ENCODE measurements at places on chromosomes 1 and 21. TPM values are rescaled to one million over a fixed set of nuclear protein-coding genes. Genes with fewer than 3 reads are reported as not detected.
A peak's percentile ranks its signal among the peaks of the same experiment; 100 is the strongest.

- H3K4me1 ChIP-seq, result no peaks in the 10 kb centered on the region
- no peaks in the 10 kb centered on the region for H3K36me3 ChIP-seq
- no peak overlapping the region for H3K4me3 ChIP-seq
Observed at GRCh38 chr1:181905944-181906597, 155.4 kb downstream of the ZNF648 start.

- peak; percentile 50 for DNase-seq
- H3K27ac ChIP-seq, result peak overlapping the region; percentile 67
- H3K36me3 ChIP-seq, result no peaks in the 10 kb centered on the region
Observed at GRCh38 chr1:101291562-101292380, 55.0 kb downstream of the S1PR1 start.

Gene PTPN14
- total RNA-seq, result 71.4 TPM

- no peaks in the 10 kb centered on the region for H3K27me3 ChIP-seq
- no peak overlapping the region for H3K4me3 ChIP-seq
- no peaks in the 10 kb centered on the region for H3K4me1 ChIP-seq
- no peak for DNase-seq
- no peak overlapping the region for H3K27ac ChIP-seq
- no peaks in the 10 kb centered on the region for H3K36me3 ChIP-seq
Observed at GRCh38 chr1:190452272-190452848, 25.3 kb downstream of the BRINP3 start.

DNA sequence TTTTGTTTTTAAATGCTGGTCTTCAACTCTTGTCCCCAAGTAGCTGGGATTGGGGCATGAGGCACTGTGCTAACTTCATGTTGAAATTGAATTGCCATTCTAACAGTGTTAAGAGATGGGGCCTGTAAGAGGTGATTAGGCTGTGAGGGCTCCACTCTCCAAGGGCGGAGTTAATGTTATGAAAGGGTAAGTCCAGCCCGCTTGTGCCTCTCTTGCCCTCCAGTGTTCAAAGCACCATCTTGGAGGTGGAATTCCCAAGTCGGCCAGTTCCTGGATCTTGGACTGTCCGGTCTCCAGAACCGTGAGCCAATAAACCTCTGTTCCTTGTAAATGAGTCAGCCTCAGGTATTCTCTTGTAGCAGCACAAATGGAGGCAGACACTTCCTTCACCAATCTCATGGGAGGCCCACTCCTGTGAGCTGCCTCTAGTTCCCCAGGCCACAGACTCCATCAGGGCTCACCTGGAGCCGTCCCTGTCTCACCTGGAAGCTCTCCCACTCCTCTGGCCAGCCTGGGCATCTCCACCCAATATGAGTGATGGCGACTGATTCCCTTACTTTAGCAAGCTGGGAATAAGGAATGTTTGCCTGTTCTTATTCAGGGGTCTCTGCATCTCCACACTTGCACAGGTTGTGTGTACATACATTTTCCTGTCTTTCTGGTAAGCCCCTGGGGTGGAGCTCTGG lies 15.5 kb downstream of the IBA57 start:
- H3K27me3 ChIP-seq, result no peaks in the 10 kb centered on the region
- peaks cover 5% of the 10 kb centered on the region for H3K4me1 ChIP-seq

DNA sequence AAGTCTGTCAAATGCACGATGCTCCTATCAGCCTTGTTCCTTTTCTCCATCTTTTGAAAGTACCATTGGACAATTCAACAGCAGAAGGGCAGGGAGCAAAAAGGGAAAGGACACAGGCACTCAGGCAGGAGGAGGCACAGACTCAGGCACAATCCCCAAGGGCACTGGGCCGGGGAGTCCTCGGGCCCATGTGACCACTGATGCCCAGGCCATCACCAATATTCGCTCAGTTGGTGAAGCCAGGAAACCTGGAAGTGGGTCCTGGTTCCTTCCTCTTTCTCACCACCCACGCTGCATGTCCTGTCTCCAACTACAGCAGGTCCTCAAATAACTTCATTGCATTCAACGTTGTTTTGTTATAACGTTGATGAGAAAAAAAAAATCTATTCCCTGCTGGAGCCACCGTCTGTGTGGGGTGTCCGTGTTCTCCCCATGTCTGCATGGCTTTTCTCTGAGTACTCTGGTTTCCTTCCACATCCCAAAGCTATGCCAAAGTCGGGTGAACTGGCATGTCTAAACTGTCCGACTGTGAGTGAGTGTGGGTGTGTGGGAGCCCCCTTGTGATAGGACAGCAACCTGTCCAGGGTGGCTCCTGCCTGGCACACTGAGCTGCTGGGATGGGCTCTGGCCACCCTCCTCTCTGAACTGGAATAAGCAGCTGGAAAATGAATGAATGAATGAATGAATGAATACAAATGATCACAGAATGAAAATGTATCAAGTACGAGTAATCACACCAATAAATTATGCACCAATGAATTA lies 12.5 kb downstream of the NID1 start:
- H3K27ac ChIP-seq, result no peak overlapping the region
- H3K27me3 ChIP-seq, result peaks cover 29% of the 10 kb centered on the region
- DNase-seq, result no peak
- no peak overlapping the region for H3K4me3 ChIP-seq
- no peaks in the 10 kb centered on the region for H3K4me1 ChIP-seq

Gene PHC2
- total RNA-seq, result 33.1 TPM

GRCh38 chr1:197444755-197445154 lies 176.7 kb downstream of the CRB1 start:
- peaks cover 3% of the 10 kb centered on the region for H3K27me3 ChIP-seq
- H3K4me3 ChIP-seq, result no peak overlapping the region
- H3K27ac ChIP-seq, result no peak overlapping the region
- H3K36me3 ChIP-seq, result no peaks in the 10 kb centered on the region
- no peak for DNase-seq

DNA sequence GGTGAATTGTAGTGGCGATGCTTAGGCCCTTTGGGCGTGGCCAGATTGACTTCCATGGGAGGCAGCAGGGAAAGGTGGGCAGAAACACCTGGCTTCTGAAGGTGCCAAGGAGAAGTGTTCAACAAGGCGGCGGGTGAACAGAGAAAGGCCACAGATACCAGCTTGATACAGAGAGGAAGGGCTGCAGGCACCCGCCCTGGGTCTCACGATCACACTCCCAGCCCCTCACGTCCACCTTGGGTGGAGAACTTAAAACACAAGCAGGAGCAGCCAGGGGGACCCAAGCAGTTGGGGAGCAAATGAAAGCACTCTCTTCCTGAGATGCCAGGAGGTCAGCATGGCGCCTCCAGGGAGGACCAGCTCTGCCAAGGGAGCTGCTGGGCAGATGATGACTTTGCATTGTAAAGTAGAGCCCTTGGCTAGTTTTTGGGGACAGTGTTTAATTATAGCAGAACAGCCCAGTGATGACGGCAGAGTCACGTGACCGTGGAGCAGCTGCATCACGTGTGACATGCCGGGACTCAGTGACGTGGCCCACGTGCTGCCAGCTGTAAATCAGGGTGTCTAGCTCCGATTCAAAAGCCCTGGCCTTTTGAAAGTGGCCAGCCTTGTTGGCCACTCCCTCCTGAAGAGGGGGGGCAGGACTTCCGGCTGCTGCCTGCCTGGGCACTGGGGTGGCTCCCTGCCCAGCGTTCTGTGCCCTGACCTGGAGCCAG lies 19.0 kb downstream of the SLC37A1 start:
- peaks cover 28% of the 10 kb centered on the region for H3K36me3 ChIP-seq
- peaks cover 19% of the 10 kb centered on the region for H3K4me1 ChIP-seq
- no peaks in the 10 kb centered on the region for H3K27me3 ChIP-seq

Gene RPS6KC1
- total RNA-seq, result 7.2 TPM

Gene NBPF10
- total RNA-seq, result 4.2 TPM

Gene FLG2
- not detected for total RNA-seq

GRCh38 chr1:88434836-88435235 lies 249.2 kb upstream of the PKN2 start:
- H3K4me3 ChIP-seq, result no peak overlapping the region
- no peak for DNase-seq

Gene TRIM63
- not detected for total RNA-seq

- no peak overlapping the region for H3K27ac ChIP-seq
- H3K4me3 ChIP-seq, result no peak overlapping the region
- no peak for DNase-seq
- H3K36me3 ChIP-seq, result no peaks in the 10 kb centered on the region
- peaks cover 2% of the 10 kb centered on the region for H3K27me3 ChIP-seq
Observed at GRCh38 chr1:22816067-22816775, 105.6 kb downstream of the EPHB2 start.

Measured in activated T-helper 2 cell treated with anti-CD3 and anti-CD28 coated beads, Interferon-gamma antibody, Interleukin-2, Interleukin-4, amounts not matched to agents 10 μg/mL and 5 μg/mL and 100 μg/mL, durations not matched to agents 14 hours and 24 hours and 36 hours (primary cell).